ENCODE measurements at places on chromosomes 3 and 15.
A peak's percentile ranks its signal among the peaks of the same experiment; 100 is the strongest.

DNA sequence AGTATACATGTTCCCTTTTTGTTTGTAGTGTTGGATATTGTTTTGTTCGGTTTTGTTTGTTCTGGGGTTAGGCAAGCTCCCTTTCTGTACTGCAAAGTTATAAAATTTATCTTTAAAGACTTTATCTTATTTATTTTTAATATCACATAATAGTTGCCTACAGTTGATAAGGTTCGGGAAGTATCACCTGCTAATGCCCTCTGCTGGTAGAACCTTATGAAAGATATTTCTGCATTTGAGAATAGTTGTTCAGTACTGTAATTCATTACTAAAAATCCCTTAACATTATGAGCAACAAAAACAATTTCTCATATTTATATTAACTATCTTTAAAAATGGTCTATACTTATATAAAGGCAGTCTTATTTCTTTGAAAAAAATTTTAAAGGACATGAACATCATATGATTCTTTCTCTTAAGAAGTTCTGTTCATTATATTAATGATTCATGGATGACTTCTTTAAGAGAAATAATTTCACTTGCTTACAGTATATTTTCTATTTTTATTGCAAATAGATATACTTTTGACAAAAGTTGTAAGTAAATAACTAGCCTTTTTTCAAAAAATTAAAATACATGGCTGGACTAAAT is 1126.8 kb downstream of the SI start:
- no peak for DNase-seq

- no peak for DNase-seq
These were observed 52.2 kb downstream of the REC114 start for GRCh38 chr15:73495181-73495580.

DNA sequence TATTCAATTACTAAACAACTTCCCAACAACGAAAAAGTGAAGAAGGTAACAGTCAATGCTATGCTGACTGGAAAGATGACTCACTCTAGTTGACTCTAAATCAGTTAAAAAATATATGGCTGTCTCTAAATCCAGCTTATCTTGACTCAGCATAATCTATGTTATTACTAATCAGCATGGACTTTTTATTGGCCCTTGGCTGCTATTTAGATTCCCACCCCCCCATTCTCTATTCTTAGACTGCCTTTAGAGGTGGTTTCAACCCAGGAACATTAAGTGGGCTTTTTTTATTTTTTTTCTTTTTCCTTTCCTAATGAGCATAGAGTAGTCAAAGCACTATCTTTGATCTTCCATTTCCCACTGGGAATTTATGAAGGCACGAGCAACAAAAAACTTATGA is 1.9 kb downstream of the PCOLCE2 start:
- no peak for DNase-seq

DNA sequence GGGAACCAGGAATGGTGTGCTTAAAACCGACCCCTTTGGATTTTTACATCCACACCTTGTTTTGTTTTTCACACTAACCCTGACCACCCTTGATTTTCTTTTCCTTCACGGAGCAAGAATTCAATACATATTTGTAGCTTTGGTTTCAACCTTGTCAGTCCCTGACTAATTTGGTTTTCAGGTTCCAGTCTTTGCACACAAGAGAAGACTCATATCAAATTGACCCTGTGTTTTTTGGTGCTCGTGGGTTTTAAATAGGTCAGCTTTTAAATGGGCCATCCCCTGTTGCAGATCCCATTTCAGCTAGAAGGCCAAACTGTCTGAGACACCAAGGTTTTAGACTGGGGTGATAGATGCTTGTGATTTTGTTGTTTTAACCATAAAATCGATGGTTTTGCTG is 26.4 kb downstream of the ANP32A start:
- DNase-seq: no peak

DNA sequence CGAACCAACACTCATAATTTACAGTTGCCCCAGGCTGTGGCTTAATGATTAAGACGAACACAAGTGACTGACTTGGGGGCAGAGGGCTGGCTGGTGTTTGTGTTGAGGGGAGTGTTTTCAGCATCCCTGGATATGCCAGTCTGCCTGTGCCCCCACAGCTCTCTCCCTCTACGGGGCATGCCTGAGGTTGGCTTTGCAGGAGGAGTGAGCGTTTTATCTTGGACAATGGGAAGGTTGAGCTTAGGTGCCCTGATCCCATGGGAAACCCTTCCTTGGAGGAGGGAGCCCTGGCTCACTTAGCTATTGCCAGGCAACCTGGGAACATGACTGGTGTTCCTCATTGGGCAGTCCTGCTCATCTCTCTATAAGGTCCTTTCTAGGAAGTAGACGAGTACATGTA is 17.6 kb downstream of the FAM107A start:
- no peak for DNase-seq

DNA sequence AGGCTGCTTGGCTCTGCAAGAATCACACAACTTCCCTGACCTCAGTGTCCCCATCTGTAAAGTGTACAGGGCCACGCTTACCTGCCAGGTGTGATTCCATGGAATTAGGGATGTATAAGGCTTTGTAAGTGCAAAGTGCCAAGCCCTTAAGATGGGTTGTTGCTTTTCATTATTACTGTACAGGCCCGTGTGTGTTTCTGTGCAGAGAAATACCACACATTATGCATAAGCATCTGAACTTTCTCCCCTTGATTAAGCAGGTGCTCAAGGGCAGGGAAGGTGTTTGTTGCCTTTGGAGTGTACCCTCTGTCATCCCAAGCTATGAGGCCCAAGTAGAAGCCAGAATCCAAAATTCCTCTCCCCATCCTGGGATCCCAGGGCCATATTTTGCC is 13.6 kb upstream of the HRH1 start:
- no peak for DNase-seq

DNA sequence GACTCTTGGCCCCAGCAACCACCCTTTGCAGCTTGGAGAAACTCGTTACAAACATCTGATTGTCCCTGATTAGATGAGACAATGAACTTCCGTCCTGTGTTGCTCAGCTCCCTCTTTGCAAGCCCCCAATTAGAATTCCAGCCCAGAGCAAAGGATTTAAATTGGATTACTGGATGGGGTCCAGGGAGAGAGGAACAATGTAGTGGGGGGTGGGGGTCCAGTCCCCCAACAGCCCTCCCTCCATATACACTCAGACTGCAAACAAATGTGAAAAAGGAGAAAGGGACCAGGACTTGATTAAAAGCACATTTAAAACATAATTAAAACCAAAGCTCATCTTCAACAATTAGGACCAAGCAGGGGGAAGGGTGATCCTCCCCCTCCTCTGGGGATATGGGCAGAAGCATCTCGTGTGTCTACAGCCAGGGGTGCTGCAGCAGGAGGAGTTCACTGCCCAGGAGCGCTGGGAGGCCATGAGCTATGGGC is 71.7 kb upstream of the TMEM115 start:
- no peak for DNase-seq

DNA sequence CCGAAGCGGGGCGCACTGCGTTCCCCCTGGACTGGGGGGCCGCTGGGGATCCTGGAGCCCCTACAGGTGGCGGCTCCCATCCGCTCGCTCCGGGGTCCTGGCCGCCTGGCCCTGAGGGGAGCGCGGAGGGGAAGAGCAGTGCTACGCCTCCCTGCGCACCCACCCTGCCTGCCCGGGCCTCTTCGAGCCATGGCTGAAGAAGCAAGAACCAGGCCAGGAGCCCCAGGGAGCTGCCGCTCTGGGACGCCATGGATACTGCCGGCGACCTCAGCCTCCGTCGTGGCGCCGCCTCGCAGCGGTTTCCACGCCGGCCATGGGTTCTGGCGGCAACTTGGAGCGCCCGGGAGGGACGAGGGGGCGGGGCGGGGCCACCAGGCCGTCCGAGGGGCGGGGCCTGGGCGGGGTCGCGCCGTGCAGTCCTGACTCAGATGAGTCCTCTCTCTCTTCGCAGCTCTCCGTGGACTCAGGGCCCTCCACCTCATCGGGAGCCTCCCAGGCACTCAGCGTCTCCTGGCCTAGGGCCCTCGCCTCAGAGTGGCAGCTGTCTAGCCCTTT is 50.9 kb downstream of the MYL3 start:
- no peak for DNase-seq

- no peak for DNase-seq
These were observed 441 bp upstream of the UCN2 start for GRCh38 chr3:48564022-48564421.

- DNase-seq: no peak
These were observed 110.2 kb upstream of the EPHA3 start for GRCh38 chr3:88997260-88997659.

DNA sequence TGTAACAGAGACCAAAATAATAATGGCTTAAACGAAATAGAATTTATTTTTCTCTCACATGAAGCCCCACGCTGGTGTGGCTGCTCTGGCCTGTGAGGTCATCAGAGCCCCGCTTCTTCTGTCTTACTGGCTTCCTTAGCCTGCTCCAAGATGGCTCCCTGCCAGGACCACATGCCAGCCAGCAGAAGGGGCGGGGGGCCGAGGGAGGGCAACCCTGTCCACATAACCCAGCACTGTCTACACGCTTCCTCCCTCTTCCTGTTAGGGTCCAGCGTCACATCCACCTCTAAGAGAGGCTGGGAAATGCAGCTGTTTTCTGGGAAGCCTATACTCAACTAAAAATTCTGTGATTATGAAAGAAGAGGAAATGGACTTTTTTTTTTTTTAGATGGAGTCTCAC is 107.9 kb upstream of the DLG1 start:
- DNase-seq: no peak

DNA sequence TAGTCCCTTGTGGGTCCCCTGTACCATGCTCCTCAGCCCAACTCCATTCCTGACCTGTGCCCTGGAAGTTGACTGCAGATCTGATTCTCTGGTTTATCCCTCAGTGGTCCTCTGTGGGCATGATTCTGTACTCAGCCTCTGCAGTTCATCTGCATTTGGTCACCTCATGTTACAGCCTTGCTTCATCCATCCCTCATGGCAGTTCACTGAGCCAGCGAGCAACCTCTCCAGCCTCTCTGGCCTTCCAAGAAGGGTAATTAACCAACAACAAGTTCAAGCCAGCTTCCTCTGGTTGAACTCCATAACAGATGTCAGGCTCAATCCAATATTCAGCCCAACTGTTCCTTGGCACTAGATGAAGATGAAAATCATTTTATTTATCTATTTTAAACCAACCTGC is 509.5 kb downstream of the NTRK3 start:
- no peak for DNase-seq

- no peak for DNase-seq
These were observed 20.1 kb upstream of the PLSCR5 start for GRCh38 chr3:146625186-146625775.

GRCh38 chr15:55740981-55741832 is 1.7 kb downstream of the PRTG start:
- no peak for DNase-seq

- no peak for DNase-seq
These were observed 59.1 kb downstream of the FBLN2 start for GRCh38 chr3:13607821-13608597.

DNA sequence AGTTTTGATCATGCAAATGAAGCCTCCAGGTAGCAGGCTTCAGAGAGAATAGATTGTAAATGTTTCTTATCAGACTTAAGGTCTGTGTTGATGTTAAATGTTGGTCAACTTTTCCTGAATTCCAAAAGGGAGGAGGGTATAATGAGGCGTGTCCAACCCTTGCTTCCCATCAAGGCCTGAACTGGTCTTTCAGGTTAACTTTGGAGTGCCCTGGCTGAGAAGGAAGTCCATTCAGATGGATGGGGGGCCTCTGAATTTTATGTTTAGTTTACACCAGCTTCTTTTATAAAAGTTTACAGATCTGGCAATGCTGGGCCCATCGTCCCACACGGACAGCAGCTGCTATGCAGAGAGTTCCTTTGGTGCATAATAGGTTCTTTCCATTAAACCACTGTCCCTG is 8.9 kb downstream of the CCDC13 start:
- DNase-seq: no peak

- DNase-seq: no peak
These were observed 6.0 kb downstream of the CHCHD4 start for GRCh38 chr3:14118400-14119381.

GRCh38 chr15:101316529-101316928 is 21.5 kb upstream of the SNRPA1 start:
- no peak for DNase-seq

GRCh38 chr15:63729115-63729884 is 104.4 kb downstream of the HERC1 start:
- DNase-seq: no peak

GRCh38 chr3:170642882-170643601 is 57.2 kb upstream of the SLC7A14 start:
- no peak for DNase-seq

DNA sequence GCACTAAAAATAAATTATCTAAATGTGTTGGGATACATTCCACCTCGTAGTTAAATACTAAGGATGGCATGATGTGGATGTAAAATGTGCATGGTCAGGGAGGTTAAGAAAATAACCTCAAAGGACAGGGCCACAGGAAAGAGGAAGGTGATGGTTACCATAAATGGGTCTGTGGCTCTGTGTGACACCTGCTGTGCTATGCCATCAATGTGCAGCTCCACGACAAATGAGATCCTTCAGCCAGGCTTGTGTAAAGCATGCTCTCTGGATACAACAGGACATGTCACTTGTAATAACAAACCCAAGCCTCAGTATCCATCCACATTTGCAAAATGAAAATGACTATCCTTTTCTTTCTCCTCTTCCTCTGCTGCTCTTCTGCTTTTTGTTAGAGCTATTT is 456.7 kb upstream of the RASGRP1 start:
- no peak for DNase-seq

DNA sequence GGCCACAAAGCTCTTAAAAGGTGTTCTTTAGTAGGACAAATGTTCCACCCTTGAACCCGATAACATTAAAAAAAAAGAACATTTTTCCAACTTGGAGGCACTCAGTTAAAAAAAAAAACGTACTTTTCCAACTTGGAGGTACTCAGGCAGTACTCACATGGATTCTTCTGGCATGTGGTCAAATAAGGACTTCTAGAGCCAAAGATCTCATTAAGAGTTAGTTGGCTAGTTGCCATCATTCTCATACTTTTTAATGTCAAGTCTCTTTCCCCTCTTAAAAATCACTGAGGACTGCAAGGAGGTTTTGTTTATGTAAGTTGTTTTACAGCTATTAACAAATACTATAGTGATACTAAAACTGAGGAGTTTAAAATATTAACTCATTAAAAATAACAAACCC is 101.0 kb downstream of the CADPS start:
- no peak for DNase-seq

DNA sequence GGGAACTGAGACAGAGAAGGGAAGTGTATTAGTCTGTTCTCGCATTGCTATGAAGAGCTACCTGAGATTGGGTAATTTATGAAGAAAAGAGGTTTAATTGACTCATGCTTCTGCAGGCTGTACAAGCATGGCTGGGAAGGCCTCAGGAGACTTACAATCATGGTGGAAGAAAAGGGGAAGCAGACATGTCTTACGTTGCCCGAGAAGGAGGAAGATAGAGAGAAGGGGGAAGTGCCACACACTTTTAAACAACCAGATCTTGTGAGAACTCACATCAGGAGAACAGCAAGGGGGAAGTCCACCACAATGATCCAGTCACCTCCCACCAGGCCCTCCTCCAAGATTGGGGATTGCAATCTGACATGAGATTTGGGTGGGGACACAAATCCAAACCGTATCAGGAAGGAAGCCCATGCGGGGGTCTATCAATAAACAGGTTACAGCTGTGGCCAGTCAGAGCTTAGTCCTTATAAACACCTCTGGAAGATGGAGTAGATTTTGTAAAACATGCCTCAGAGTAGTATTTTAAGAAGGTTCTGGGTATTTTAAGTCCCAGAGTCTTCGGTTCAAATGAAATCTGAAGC is 153.9 kb downstream of the GHSR start:
- peak; percentile 66 for DNase-seq

Measured in SIG-M5 (cell line).